CD4-positive, alpha-beta memory T cell (primary cell): ENCODE measurements at places on chromosomes 6 and 20.

DNA sequence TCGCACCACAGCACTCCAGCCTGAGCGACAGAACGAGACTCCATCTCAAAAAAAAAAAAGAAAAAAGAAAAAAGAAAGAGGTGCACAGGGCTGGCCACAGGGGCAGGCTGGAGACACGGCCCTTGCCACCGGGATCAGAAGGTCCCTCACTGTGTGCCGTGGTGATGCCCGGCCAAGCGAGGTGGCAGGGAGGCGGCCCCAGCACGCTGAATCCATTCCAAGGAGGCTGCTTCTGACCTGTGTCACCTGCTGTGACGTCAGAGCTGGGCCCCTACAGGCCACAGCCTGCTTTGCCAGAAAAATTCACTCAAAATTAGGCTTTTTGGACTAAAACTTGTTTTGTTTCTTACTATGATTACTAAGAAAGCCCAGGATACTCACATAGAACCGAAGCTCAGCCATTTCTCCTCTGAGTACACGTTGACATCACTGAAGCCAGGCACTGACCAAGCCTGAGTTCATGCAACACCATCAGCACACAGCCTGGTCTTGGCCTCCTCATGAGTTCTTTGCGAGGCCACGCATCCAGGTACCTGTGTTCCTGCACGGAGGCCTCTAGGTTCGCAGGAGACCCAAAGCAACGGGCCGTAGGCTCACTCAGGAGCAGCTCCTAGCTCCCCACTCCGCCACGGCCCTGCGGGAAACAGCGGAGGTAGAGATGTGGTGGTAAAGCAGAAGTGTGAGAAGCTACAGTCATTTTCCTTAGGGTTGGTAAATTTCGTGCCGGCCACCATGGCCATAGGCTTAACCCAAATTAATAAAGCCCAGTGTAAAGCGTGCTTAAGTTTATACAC is 67.8 kb downstream of the THBS2 start:
- no peak for DNase-seq

DNA sequence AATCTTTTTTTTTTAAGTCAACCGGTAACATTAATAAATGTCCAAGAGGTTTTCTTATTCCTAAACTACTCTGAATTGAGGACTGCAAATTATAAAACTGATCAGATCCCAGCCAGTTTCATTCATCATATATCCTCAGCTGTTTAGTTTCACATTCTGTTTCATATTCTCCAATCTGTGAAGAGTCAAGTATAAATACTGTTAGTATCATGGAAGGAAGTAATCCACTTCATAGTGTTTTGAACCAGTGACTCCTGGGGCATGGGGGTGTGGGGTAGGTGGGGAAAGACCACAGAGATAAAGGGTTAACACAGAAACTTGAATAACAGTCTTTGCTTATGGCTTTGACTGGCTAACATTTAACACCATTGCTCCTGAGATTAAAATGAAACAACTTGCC is 69.9 kb downstream of the FYN start:
- no peak for DNase-seq

DNA sequence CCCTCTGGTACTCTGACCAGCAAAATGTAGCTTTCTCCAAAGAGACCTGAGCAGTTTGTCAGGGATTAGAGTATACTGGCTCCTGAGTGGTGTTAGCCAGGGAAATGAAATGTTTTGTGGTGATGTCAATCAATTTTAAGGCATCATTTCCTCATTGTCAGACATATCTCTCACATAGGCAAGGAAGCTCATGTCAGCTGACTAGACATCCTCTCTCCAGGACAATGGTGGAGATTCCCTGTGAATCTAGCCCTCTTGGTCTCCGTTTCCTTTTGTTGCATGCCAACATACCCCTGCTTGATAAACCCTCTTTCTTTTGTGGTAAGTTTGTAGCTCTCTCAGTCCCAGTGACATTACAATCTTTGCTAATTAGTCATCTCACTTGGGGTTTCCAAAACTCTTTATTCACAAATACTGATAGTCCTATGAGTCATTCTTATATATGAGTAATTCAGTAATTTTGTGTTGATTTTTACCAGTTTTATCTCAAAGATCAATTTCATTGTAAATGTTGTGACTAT is 135.6 kb upstream of the PTPRK start:
- no peak for DNase-seq

- DNase-seq = no peak
These were observed 51.8 kb upstream of the RIPOR2 start for GRCh38 chr6:24987446-24988115.

DNA sequence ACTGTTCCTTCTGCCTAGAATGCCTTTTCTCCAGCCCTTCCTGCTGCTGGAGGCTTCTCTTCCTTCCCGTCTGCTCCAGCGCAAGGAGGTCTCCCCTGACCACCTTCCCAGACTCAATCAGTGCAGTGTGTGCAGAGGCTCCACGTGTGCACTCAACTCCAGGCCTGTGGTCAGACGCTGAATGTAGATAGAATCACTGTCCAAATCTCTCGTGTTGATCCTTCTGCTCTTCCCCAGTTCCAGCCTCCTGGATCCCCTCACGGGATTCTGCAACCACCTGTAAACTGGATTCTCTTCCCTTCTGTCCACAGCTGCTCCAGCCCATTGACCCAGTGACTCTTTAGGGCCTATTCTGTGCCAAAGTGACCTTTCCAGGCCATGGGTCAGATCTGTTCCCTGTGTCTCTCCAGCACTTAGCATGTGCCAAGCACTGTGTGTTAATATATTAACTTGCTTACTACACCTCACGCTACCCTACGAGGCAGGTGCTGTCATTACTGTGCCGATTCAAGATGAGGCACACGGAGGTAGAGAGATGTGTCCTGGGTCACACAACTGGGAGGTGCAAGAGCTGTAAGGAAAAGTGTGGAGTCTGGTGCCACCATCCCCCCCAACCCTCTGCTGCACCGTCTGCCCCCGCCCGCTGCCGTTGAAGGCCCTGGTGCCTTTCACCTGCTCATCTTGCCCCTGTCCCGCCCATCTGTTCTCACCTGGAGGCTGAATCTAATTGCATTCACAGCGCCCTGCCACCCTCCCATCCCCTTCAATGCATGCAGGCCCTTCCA is 112.2 kb downstream of the SULF2 start:
- DNase-seq = no peak
